Panc1 (cell line): ENCODE measurements at places on chromosomes 4 and X.

DNA sequence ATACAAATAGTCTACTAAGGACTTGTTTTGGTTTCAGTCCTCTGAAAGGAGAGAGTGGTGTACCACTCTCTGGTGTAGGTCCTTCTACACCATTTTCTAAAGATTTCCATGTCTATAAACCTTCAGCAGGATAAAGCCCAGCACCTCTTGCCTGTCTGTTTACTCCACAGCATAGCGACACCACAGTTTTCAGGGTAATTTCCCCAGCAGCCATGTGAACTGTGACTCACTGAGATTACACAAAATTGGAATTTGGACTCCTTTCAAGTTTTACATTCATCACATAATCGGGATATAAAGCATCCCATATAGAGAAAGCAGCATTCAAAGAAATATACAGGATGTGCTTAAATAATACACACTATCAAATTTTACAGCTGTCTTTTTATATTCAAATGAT lies 229.6 kb downstream of the PRDM5 start:
- DNase-seq, result peak; percentile 50

DNA sequence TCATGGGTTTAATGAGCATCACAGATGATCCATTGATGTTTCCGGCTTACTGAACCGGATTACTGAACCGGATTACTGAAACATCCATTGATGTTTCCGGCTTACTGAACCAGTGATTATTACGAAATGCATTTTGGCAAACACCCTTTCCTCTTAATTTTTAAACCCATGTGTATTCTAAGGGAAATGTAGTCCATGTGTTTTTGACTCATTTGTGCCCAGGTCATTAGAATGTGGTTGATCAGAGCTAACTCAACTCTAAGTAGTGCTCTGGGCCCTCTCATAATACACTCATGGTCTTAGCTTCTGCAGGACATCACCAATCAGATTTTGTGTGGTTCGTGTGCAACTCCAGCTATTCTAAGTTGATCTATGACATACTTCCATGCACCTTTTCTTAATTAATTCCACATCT lies 141.6 kb downstream of the SPATA18 start:
- no peak for DNase-seq

DNA sequence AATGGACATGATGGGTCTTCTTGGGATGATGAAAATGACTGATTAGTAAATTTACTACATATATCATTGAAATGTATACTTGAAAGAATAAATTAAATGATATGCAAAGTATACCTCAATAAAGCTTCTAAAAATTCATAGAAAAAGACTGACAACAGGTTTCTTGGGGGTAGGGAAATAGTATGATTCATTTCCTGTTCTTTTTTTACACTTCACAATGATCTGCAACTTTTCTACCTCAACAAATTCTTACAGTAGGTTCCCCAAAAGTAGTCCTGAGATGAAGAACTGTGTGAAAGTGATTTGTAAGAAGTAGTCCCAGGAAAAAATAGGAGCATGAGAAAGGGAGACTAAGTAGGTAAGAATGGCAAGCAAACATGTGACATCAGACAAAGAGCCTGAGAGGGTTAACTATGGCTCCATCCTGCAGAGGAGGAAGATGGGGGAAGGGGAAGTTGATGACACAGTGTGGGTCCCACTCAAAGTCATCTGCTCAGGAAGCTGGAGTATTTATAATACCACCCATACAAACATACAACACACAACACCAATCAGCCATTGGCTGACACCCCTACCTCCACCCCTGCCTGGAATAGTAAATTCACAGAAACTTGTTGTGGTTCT lies 73.9 kb downstream of the ARHGAP6 start:
- no peak for DNase-seq

DNA sequence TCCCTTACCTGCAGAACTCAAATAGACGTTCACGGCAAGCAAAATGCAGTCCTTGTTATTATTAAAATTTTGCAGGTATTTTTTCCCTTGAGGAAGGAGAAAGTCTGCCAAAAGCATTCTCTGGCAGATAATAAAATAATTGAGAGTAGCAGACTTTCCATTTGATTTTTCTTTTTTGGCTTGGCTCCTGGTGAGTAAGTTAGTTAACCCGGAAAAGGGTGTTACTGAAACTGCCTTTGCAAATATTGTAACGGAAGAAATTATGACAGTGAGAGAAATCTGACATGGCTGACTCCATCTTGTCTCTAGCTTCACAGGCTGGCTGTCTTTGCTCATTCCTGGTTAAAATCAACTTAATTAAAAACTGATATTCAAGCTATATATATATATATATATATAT lies 100.5 kb downstream of the GPR143 start:
- DNase-seq, result no peak

DNA sequence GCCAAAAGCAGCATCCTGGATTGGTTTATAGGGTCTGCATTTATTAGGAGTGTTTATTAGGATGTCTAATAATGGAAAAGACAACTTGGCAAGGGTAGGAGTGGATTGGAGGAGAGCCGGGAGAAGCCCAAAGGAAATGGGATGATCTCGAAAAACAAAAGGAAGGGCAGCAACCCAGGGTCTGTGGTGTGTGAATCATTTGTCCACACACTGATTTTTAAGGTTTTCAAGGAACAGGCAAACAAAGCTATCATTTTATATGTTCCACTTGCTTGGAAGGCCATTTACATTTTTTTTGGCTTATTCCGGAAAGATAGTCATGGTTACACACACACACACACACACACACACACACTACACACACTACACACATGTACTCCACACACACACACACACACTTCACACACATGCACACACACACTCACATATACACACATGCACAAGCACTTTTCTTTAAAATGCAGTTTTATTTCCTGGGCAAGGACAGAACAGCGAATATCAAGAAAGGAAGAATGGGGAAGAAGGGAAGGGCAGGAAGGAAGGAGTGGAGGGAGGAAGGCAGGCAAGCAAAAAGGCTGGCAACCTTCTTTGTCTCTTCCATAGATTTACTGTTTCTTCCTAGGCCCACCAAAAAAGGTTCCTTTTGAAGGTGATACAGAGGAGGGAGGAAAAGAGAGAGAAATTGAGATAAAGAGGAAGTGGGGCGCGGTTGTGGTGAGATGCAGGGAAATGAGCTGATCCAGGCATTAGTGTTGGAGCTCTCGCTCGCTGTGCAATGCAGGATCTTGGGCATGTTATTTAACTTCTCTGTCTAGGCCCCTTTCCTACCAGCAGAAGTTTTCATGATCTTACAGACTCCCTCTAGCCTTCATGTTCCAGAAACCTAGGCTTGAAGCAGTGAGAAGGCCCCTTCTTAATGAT lies 88.6 kb upstream of the MAML3 start:
- no peak for DNase-seq

DNA sequence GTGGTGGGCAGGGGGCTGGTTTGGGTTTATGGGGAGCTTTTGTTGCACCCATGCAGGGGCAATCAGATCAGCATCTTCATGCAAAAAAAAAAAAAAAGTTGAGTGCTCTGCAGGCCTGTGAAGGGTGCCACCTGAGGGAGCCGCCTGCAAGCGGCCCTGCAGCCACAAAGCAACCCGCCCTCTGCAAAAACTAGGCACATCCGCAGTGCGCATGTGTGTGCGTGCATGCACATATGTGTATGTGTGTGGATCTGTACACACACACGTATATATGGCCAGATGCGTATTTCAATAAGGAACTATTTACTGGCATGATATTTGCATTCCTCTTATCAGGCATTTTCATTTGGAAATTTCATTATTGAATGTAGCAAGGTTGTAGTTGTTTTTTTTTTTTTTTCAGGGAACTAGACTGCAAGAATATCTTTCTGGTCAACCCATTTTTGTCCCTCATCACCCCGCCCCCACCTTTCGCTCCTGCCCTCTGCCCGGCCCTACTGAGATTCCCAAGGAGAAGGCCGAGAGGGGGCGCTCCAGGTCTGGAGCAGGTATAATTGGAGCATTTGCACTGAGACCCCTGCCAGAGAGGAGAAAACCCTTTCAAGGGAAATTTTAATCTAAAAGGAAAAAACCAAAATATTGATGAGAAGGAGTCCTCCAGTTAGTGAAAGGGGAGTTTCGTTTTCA lies 18.1 kb downstream of the CCNQ start:
- DNase-seq, result no peak

DNA sequence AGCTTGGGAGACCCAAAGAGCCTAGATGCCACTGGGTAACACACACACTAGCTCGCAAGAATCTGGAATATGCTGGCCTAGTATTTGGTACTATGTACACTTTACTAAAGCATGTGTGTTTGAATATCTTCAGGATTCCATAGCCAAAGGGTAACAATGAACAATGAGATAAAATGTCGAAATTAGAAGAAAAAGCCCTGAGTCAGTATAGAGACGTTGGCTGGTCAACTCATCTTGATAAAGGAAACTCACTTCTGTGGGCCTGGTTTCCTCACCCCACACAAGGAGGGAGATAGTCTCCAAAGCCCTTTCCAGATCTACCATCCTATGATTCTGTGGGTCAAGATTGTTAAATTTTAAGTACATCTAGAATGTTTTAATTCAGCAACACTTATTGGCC lies 6.9 kb downstream of the ZDHHC9 start:
- no peak for DNase-seq

DNA sequence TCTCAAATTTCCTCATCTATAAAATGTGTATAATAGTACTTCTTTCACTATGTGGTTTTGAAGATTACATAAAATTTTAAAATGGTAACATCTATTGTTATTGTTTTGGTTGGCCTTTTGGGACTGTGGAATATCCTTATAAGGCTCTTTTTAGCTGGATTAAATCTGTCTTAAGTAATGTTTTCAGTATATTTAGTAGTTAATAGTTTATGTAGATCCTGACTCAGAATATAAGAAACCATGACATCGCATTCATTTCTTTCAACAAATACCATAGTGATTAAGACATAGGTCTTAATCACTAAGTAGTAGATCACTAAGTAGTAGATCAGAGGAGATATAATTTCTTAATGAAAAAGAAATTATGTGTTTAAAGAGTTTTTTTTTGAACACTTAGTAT lies 48.5 kb downstream of the MRPL1 start:
- no peak for DNase-seq

GRCh38 chr4:163600727-163601126 lies 106.2 kb downstream of the TMA16 start:
- DNase-seq, result no peak

GRCh38 chr4:162985131-162985530 lies 181.6 kb downstream of the NAF1 start:
- no peak for DNase-seq

- DNase-seq, result peak; percentile 20
These were observed 33.5 kb upstream of the DCX start for GRCh38 chrX:111445485-111445884.

DNA sequence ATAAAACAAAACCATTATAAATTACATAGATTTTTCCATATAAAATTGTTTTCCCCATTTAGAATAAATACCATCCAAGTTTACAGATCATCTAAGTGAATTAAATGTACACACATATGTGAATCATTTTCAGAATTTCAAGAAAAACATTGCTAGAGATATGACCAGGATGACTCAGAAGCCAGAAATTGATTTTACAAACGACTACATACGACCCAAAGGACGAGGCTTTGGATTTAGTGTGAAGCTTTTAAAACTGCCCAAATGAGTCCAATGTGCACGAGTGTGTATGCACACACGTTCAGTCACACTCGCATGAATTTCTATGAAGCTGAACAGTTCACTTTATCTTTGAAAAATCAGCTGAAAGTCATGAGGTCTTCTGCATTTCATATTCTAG lies 37.9 kb downstream of the MFAP3L start:
- DNase-seq, result no peak

DNA sequence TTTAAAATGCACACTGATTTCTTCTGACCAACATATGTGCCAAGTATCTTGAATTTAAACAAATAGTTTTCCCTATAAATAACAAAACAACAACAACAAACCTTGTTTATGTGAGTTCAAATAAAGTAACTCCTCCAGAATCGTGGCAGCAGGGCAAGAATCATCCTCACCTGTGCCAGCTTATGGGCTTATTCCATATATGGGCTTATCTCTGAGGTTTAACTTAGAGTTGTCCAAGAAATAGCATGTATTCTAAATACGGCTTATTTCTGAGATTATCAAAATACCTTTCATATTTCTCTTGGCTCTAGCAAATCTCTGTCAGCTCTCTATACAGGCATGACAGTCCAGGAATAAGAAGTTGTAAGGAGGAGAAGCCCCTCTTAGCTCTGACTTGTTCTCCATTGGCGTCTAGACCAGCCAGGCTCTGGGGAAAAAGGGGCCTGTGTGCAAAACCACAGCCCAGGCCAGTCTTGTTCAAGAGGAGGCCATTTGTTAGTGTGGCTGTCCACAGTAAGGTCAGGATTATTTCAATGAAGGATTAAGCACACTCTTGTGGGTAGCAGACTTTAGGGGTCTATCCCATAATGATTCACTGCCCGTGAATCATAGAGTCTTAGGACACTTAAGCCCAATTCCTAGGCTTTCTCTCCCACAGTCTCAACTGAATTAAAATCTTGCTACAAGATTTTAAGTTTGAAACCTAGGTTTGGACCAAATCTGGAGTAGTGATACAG lies 63.2 kb downstream of the FRAS1 start:
- DNase-seq, result no peak

DNA sequence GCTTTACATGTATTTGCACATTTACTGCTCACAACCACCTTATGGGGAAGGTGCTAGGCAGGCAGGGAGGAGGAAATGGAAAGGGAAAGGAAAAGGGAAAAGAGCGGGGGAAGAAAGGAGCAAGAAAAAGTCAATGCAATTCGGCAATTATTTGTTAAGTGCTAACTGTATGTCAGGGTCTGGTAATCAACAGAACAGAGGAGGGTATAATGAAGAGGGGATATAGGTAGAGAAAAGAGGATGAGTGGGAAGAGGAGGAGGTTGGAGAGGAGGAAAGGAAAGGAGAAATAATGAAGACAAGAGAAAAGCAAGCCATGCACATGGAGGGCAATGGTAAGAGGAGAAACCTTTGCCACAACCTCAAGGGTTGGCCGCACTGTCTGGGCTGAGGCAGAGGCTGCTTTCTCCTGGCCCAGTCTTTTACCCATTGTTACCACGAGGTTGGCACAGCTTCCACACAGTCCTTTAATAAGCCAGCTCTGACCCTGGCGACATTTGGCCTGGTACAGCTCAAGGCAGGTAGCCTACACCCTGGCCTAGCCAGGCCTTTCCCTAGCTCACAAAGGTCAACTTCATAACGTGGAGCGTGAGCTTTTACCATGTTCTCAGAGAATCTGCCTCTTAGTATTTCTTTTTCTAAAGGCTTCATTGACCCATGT lies 836 bp downstream of the BTK start:
- no peak for DNase-seq

GRCh38 chr4:7778510-7779431 lies 160.9 kb downstream of the AFAP1 start:
- no peak for DNase-seq

DNA sequence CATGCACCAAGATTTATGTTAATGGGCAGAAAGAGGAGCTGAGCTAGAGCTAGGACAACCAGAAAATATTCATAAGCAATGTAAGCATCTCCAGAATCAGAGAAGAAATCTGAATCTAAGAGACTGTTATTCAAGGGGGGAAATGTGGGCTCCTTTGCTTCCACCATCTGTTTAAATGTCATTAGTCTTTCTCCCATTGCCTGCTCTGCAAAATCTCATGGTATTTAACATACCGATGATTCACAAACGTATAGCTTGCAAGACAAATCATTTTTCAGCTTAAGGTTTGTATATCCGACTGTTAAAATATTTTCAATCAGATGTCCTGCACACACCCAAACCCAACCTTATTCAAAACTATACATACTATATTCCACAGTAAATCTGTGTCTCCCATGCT lies 133.4 kb upstream of the TACR3 start:
- no peak for DNase-seq
